Stimulated activated CD8-positive, alpha-beta memory T cell treated with anti-CD3 and anti-CD28 coated beads, Interleukin-15, amount 100 ng/mL, for 24 hours (primary cell): ENCODE measurements at places on chromosomes 13 and 19.

DNA sequence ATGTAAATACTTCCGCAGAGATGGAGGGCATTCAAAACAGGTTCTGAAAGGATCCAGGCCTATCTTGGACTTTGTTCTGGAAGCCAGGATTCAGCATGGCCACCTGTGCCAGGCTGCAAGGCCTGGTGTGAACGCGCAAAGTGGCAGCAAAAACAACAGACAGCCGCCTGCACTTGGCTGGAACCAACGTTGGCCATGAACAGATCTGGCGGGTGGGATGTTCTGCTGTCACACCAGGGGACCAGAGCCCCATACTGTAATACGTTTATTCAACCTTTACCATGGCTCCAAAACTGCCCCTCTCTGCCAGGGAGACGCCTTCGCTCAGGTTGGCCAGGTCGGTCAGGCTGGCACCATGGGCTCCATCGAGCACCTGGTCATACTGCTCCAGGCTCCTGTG lies 69.7 kb downstream of the EPS15L1 start:
- DNase-seq: no peak

DNA sequence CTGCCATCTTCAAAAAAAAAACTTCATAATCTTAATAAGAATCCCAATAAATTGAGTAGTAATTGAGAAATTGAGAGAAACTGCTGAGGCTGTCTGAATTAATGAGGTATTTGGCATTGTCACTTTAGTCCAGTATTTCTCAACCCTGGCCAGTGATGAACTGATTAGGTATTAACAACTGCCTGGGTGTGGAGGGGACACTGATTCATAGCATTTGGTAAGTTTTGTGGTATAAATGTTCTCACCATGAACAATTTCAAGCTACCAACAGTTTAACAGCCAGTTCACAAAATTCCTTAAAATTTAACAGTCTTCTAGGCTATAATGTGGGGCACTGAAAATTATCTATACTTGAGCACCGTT lies 18.3 kb downstream of the GPC6 start:
- no peak for DNase-seq

DNA sequence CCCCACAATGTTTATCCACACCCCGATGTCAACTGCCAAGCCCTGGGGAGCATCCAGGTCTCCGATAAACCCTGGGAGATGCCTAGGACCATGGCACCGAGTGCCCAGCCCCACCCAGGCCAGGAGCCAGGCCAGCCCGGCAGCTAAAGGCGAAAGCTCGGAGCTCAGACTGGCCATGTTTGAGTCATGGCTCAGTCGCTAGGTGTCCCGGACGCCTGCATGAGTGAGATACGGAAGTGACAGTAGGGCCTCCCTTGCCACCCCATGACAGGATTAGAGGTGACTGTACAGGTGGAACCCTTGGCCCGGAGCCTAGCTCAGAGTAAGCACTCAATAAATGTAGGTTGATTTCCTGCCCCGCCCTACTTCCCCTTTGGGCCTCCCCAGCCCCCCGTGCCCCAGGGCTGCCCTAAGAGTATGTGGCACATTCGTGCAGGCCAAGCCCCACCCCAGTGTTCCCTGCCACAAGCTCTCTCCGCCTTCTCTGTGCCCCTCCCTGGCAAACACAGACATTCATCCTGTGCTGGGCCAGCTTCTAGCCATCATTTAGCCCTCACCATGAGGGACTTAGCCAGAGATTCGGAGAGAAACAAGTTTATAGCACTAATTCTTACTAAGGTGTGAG lies 5.8 kb upstream of the TPM4 start:
- DNase-seq: no peak

DNA sequence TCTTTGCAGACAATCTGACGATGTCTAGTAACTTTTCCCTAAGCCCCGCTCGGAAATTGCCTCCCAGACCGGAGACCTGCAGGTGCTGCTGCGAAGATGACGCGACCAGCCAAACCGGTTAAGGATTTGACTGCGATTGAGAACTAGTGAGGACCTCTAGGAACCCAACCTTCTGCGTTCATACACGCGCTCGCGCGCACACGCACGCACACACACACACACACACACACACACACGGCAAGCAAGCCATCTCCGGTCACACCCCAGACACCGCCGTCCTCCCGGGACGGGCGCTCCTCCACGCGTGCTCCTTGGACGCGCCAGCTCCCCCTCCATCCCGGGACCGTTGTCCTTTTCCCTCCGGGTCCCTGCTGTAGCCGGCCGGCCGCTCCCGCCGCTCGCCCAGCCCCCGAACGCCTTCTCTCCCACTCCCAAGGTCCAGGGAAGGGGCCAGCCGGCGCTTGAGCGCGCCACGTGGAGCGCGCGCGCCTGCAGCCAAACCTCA lies 1.2 kb downstream of the TBC1D4 start:
- DNase-seq: no peak

DNA sequence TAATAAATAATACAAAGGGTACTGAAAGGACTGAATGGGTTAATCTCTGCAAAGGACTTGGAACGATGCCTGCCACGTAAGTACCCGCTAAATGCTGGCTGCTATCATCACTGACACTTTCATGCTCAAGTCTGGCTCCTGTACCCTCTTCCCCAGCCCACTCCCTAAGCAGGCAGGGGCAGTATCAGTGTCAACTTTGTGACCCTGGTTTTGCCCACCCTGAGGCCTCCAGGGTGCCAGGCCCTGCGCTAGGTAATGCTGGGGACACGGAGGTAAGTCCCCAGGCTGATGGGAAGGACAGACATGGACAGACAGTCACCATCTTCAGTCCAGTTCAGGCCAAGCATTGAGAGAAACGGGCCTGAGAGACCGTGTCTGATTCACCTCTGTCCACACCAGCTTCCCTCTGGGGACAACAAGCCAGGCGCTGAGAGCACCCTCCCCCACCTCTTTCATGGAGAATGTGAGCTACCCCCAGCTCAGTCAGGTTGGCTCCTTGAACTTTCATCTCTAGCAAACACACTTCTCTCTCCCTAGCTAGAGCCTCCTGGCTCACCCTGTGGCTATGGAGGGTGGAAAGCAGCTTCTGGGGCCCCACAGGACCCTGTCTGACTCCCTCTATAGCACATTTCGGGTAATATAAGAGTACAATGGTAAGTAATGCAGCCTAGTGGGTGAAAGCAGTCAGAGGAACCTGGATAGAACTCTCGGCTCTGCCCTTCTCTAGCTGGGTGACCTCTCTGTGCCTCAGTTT lies 800 bp downstream of the ETFB start:
- DNase-seq: no peak

- no peak for DNase-seq
These were observed 86.9 kb upstream of the DOCK9 start for GRCh38 chr13:99064624-99065234.

DNA sequence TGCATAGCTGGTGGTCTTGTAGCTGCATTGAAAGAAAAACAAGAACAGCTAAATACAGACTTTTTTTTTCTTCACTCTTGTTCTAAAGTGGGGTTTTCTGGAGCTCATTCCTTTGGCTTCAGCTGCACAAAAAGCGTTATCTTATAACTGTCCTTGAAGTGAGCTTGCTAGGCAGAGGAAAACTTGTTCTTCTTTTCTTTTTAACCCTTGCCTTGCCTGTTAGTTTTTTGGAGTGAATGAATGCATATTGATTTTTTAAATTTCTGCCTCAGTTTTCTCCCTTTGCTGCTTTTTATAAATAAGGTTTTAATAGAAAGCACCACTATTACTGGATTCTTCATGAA lies 1.5 kb downstream of the ZNF765 start:
- DNase-seq: no peak

DNA sequence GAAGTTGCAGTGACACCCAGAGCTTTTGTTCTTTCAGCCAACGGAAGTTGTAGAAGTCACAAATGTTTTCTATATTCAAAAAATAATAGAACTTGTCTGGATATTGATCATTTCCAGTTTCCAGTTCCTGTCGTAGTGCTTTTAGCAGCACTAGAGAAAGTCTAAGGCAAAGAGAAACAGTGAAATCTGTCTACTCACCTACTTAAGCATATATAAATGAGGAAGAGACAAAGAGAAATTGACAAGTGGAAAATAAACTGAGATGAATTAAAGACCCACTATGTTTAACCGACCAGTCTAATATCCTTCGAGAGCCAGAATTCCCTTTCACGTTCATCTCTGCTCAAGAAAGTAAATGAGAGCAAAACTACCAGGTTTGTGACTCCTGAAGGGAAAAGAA lies 36.7 kb downstream of the DACH1 start:
- DNase-seq: no peak

- DNase-seq: no peak
These were observed 31.1 kb downstream of the CEACAM8 start for GRCh38 chr19:42563352-42564210.

GRCh38 chr19:50332244-50333038 lies 3.3 kb upstream of the KCNC3 start:
- no peak for DNase-seq

DNA sequence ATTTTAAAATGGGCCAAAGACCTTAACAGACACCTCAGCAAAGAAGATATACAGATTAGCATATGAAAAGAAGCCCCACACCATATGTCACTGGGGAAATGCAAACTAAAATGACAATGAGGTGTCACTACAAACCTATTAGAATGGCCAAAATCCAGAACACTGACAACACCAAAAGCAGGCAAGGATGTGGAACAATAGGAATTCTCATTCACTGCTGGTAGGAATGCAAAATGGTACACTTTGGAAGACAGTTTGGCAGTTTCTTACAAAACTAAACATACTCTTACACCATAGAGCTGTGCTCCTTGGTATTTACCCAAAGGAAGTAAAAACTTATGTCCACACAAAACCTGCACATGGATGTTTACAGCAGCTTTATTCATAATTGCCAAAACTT lies 23.1 kb downstream of the ELF1 start:
- DNase-seq: no peak

- DNase-seq: no peak
These were observed 63.8 kb upstream of the RXFP2 start for GRCh38 chr13:31675440-31675953.

GRCh38 chr13:106985481-106985880 lies 417.5 kb upstream of the ARGLU1 start:
- DNase-seq: no peak

GRCh38 chr13:73891805-73892204 lies 242.4 kb downstream of the KLF12 start:
- DNase-seq: no peak

DNA sequence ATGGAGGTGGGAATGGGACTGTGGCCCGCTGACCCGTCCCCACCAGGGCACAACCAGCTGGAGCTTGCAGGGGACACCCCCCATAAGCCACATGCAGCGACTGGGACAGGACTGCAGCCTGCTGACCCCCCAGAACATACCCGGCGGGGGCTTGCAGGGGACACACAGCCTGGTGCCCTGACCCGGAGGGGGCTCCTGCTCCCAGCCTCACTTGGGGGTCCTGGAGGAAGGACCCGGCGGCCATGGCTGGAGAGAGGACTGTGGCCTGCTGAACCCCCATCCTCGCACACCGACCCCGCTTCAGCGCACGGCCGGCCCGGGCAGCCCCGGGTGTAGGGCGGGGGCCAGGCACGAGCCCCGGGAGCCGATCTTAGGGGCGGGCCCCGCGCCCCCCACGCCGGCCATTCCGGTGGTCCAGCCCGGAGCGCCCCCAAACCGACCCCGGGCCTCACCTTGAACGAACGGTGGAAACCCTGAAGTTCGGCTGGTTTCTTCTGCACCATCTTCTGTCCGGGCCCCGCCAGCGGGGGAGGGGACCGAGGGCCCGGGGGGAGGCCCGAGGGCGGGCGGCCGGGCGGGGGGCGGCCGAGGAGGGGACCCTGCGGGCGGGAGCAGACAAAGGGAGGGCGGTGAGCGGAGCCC lies 574 bp downstream of the MKNK2 start:
- DNase-seq: no peak

- no peak for DNase-seq
These were observed 17.8 kb upstream of the ADGRE5 start for GRCh38 chr19:14363183-14364097.

DNA sequence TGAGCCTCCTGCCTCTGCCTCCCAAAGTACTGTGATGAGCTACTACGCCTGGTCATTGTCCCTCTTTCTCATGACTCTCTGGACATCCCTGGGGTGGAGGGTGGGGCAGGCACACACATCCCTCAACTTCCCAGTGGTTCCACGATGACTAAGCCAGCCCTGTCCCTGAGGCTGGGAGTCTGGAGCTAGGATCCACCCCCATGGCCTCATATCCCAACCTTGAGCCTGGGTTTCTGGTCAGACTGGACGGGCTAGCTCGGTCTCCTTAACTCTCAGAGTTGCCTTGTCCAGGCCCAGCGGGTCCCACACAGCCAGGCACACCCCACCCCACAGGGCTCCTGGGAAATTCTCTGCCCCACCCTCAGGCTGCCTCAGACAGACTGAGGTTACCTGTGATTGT lies 19.6 kb downstream of the IER2 start:
- no peak for DNase-seq

DNA sequence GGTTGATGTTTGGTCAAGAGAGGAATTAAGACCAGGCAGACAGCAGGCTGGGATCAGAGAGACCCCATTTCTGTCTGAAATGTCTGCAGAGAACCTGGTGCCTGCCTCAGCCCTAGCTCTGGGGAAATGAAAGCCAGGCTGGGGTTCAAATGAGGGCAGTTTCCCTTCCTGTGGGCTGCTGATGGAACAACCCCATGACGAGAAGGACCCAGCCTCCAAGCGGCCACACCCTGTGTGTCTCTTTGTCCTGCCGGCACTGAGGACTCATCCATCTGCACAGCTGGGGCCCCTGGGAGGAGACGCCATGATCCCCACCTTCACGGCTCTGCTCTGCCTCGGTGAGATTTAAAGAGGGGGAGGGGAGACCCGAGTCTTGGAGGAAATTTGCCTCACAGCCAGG lies at the start of gene LILRB4:
Gene LILRB4 (plus strand): TSS at position 256 of the 400 bp plus-strand sequence. CDS start 49 bp downstream, at position 305.
- DNase-seq: no peak

DNA sequence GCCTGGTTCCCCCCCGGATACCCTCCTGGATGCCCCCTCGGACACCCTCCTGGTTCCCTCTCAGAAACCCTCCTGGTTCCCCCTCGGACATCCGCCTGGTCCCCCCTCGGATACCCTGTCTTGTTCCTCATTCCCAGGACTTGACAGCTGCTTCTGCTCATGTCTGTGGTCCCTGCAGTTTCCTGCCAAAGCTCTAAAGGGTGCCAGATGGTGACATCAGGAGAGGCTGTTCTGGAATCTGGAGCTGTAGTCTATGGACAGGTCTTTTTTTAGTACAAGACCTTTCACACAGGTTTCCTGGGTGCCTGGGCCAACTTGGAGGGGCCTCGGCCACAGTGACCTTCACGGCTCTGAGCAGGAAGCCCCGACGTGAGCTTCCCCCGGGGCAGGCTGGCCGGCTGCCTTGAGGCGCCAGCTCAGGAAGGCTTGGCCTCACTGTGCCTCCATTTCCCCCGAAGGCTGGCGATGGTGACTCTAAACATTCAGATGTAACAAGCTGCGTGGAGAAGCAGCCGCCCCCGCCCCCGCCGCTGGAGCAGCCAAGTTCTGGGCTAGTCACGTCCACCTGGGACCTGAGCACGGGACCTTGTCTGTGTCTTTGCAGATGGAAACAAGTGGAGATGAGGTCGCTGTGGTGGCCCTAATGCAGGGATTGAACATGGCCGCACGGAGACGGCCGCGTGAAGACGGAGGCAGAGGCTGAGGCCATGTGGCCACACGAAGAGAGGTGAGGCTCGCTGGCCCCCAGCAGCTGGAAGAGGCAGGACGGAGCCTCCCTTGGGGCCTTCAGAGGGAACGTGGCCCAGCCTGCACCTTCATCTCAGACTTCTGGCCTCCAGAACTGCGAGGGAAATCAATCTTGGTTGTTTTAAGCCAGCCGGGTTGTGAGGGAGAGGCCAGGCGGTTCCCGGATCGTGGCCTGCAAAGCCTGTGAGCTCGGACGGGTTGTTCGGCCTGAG lies 12.7 kb downstream of the SGTA start:
- no peak for DNase-seq
